Stimulated activated CD8-positive, alpha-beta memory T cell treated with anti-CD3 and anti-CD28 coated beads, Interleukin-4, amount 100 ng/mL, for 1 hour (primary cell): ENCODE measurements at places on chromosomes 5 and 9.

DNA sequence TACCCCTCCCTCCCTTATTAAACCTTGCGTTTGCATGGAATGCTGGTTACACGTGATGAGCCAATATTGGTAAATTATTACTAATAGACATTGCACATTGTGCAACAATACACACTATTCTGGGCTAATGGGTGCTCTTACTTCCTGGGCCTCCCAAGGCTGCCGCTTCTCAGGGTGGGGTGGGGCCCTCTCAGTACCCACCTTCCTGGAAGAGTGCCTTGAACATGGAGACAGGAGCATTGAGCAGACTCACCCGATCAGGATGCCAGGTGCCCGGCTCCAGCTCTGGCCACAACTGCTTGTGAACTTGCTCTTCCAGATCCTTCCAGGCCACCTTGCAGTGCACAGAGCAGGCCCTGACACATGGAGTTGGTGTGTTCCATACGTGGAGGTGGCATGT, 24.7 kb upstream of the CEP72 start:
- no peak for DNase-seq

DNA sequence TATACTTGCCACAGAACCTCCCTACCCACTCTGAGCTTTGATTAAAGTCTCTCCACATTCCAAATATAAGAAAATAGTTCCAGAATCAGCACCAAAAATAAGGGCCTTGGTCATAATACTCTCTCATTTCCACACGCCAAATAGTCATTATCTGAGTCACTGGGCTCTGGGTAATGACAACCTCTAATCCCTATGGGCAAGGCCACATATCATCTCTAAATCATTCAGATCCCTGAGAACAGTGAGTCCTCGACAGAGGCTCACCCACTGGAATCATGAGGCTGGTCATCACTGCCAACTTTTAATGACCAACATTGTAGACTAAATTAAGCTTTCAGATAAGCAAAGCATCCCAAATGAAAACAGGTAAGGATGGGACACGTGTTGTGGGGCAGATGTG, 28.1 kb downstream of the FAM114A2 start:
- no peak for DNase-seq

- DNase-seq, result no peak
These were observed 190.6 kb downstream of the DAB2IP start for GRCh38 chr9:121841771-121842611.

GRCh38 chr5:125044491-125045282, 298.2 kb upstream of the ZNF608 start:
- no peak for DNase-seq

DNA sequence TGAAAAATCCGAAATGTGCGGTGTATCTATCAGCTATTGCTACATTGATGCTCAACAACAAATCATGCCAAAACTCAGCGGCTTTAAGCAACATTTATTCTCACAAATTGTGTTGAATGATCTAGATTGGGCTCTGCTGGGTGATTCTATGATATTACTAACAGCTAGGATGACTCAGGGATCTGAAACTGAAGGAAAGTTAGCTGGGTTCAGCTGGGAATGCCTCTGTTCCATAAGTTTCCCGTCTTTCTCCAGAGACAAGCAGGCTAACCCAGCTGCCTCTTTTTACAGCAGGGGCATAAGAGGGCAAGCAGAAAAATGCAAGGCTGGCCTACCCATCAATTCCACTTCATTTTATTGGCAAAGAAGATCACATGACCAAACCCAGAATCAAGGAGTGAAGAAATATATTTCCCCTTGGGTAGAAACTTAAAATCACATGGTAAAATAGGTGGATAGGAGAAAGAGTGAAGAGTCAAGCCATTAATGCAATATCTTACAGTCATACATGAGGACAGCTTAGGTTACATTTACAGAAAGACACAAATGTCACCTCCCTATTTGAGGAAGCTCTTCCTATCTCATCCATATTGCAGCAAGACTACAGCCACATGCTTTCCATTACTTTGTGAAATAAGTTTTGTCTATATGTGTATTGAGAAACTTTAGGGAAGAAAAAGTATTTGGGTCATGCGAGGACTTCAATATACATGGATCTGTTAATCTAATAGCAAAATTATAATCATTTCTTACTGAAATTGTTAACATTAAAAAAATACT, 30.8 kb downstream of the IL7R start:
- no peak for DNase-seq

DNA sequence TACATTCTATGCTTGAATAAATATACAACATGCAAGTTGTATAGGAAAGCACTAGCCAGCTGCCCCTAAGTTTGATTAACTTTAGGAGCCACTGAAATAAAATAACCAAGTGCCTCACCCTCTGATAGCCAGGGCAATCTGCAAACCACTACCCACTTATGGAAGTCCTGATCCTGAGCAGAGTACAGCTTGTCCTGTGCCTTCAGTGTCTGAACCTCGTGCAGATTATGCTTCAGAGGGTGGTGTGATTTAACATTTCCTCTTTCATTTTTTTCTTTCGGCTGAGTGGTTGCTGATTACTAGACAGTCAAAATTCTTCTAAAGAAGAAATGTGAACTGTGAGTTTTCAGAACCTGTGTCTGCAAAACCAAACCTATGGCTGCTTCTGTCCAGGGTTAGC, 327.7 kb downstream of the PIK3R1 start:
- DNase-seq, result no peak

DNA sequence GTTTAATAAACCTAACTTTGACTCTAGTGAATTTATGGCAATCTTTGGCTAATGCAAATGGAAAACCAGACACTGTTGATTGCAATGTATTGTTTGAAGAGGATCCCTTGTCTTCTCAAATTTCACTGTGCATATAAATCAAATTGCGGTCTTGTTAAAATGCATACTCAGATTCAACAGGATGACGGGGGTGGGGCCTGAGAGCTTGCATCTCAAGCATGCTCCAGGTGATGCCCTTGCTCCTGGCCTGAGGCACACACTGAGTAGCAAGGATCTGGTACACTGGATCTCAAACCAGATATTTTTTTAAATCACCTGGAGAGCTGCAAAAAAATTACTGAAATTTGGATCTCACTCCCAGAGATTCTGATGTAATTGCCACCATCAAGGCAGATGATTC, 463.7 kb downstream of the DNAH5 start:
- DNase-seq, result no peak

DNA sequence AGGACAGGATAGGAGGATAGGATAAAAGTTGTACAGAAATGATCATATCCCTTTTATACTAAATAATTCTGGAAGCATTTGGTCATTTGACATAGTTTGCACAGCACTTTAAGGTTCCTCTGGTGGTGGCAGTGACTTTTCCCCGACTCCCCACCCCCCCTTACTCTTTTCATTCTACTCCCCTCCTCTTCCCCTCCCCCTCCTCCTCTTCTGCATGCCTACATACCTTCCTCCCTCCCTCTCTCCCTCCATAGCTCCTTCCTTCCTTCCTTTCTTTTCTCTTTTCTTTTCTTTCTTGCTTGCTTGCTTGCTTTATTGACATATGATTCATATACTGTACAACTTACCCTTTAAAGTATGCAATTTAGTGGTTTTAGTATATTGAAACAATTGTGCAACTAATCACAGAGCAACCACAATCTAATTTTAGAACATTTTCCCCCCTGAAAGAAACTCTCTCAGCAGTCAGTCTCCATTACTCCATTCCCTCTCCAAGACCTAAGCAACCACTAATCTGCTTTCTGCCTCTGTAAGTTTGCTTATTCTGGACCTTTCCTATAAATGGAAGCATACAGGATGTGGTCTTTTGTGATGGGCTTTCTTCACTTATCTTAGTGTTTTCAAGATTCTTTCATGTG, 159.0 kb downstream of the HACD4 start:
- DNase-seq, result no peak

DNA sequence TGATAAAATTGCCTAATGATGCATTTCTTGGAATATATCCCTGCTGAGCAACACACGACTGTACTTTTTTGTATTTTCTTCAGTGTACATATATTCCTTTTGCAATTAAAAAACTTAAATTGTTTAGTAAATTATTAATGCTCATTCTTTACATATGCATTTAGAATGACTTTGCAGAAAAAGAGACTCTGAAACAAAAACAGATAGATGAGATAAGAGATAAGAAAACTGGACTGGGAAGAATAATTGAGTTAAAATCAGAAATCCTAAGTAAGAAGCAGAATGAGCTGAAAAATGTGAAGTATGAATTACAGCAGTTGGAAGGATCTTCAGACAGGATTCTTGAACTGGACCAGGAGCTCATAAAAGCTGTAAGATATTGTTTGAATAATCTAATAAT, 32.7 kb downstream of the RAD50 start:
- no peak for DNase-seq

DNA sequence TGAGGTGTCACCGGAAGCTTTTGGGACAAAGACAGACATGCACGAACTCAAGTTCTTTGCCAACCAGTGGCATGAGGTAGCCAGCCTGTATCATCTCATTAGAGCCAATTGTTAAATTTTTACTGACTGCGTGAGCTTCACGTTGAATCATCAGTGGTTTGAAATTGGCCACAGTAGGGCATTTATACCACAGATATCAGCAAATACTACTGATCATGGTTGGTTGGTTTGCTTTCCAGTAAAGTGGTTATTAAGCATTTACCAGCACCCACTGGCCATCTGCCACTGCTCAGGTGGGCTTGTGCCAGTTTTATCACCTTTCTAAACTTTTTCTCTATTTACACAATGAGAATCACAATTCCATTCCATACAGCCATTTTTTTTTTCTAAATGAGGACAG, 28.4 kb upstream of the SHC3 start:
- no peak for DNase-seq

GRCh38 chr5:8844206-8844605, 701.7 kb downstream of the SEMA5A start:
- DNase-seq, result no peak

- no peak for DNase-seq
These were observed 1278.2 kb downstream of the CDH12 start for GRCh38 chr5:21574961-21575360.

- DNase-seq, result no peak
These were observed 7.3 kb downstream of the EGFLAM start for GRCh38 chr5:38265546-38266179.

DNA sequence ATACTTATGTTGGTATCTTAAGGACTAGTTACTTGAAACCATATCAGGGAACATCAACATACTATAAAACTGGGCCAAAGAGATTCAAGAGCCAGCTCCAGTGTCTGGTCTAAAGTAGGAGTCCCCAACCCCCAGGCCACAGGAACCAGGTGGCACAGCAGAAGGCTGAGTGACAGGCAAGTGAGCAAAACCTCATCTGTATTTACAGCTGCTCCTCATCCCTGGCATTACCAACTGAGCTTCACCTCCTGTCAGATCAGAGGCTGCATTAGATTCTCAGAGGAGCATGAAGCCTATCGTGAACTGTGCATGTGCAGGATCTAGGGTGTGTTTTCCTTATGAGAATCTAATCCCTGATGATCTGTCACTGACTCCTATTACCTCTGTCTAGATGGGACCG, 581.6 kb upstream of the CDH9 start:
- DNase-seq, result no peak

GRCh38 chr5:157476702-157477408, 16.8 kb downstream of the NIPAL4 start:
- DNase-seq, result no peak

DNA sequence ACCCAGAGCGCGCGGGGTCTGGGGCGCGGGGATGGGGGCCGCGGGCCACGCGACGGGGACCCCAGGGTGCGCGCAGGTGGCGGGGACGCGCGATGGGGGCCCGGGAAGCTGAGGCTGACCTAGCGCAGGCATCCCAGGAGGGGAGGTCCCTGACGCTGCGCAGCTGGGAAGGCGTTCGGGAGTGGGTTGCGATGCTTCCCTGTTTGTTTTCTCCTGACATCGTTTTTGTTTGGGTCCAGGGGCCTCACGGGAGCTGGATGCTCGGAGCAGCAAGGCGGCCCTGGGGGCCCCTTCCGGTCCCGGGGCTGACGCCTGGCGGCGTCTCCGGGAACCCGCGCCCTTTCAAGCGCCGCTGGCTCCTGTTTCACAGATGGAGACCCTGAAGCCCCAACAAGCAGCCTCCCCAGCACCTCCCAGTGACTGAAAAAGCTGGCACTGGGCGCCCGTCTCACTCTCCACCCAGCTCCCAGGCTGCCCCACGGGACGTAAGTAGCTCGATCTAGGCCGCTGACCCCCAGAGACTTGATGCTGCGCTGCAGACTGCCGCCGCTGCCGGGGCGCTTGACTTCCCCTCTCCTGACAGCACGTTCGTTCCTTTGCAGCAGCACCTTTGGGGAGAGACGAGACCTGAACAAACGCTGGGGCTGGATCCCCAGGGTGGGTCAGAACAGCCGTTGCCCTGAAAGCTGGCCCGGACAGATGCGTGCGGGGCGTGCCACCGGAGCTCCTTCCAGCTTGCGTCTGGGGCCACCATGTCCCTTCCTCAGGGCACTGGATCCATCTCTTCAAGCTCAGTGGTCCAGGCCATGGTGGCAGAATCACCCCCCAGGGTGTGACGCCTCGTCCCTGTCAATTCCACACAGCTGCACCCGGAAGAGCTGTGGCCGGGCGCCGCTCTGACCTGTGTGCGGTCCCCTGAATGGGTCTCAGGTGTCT, 593 bp downstream of the BRD3OS start:
- DNase-seq, result peak; percentile 3

GRCh38 chr5:177509991-177510566, 453 bp upstream of the DOK3 start:
- no peak for DNase-seq

GRCh38 chr9:76657265-76657664, 107.0 kb upstream of the PCA3 start:
- DNase-seq, result no peak

- no peak for DNase-seq
These were observed 218.6 kb downstream of the TMEM38B start for GRCh38 chr9:105912863-105913516.

DNA sequence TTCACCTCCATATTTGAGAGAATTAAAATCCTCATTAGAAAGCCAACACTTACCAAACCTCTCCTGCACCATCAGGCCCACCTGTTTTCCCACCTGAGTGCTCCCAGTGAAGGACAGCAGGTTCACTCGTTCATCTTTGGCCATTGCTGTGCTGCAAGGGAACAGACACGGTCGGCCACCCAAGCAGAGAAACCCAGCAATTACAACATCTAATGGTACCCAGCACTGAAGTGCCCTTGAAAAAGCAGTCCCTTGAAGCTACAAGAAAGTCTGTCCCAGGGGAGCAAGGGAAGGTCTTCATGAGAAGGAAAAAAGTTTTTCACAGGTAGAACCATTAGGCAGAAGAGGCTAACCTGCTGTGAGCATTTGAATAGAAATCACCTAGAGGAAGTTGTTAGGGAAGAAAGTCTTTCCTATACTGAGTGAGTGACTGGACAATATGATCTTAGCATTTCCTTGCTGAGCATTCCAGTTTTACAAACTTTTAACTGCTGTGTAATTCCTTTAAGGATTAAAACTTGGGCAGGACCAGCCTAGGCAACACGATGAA, 26.7 kb downstream of the ALDH7A1 start:
- no peak for DNase-seq

DNA sequence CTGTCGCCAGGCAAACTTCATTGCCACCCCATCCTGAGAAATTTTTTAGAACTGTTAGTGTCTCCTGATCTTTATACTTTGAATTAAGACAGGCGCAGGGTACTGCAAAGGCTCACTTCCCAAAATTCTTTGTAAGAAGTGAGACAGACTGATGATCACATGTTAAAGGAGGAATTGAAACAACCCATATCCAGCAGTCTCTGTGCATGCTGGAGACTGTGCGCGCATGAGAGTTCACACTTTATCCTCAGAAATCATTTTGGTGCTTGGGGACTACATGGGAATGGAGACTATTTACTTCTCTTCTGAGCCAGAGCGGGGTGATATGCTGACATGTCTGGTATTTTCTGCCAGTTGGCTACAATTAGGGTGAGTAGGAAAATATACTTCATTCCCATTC, 91.2 kb downstream of the ZNF474 start:
- no peak for DNase-seq
